ENCODE measurements at places on chromosomes 7 and 10.

DNA sequence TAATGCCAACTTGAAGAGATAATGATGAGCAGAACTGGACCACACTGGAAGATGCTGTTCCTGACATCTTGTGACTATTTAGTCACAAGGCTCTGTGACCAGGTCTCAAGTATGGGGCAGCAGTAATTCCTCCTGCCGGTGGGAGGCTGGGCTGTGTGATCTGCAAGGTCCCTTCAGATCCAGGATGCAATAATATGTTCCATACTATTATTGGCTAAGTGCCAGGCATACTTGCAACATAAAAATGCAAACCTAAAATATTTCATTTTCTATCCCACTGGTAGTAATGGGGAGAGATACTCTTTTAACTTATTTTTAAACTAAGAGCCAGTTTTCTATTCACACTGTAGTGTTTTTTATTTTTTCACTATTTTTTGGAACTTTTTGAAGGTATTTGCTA, 171.5 kb downstream of the CYP26A1 start:
- H3K27ac ChIP-seq = peak overlapping the region; percentile 78
- no peak for DNase-seq
- H3K4me3 ChIP-seq = no peak overlapping the region
- no peaks in the 10 kb centered on the region for H3K36me3 ChIP-seq
- H3K27me3 ChIP-seq = no peaks in the 10 kb centered on the region

- DNase-seq = no peak
- peaks cover 2% of the 10 kb centered on the region for H3K4me1 ChIP-seq
- H3K4me3 ChIP-seq = no peak overlapping the region
- H3K27ac ChIP-seq = no peak overlapping the region
- H3K36me3 ChIP-seq = no peaks in the 10 kb centered on the region
Measured at GRCh38 chr10:104350127-104350635, 3.5 kb upstream of the CFAP58 start.

GRCh38 chr10:102231357-102232318, 5.5 kb downstream of the ELOVL3 start:
- peak overlapping the region; percentile 52 for H3K4me3 ChIP-seq
- H3K36me3 ChIP-seq = no peaks in the 10 kb centered on the region
- H3K27me3 ChIP-seq = peaks cover 97% of the 10 kb centered on the region
- H3K4me1 ChIP-seq = peaks cover 6% of the 10 kb centered on the region
- H3K27ac ChIP-seq = no peak overlapping the region
- no peak for DNase-seq

DNA sequence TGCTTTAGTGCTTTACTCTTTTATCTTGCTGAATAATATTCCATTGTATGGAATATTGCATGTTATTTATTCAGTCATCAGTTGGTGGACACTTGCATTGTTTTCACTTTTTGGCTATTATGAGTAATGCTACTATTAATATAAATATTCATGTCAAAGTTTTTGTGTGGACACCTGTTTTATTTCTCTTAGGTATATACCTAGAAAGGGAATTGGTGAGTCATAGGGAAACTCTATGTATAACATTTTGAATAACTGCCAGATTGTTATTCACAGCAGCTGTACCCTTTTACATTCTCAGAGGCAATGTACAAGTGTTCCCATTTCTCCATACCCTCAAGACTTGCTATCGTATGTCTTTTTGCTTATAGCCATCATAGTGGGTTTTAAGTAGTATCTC, 268.7 kb downstream of the SEMA3A start:
- no peak overlapping the region for H3K27ac ChIP-seq
- H3K4me1 ChIP-seq = peaks cover 12% of the 10 kb centered on the region
- H3K4me3 ChIP-seq = no peak overlapping the region
- no peak for DNase-seq
- no peaks in the 10 kb centered on the region for H3K36me3 ChIP-seq

DNA sequence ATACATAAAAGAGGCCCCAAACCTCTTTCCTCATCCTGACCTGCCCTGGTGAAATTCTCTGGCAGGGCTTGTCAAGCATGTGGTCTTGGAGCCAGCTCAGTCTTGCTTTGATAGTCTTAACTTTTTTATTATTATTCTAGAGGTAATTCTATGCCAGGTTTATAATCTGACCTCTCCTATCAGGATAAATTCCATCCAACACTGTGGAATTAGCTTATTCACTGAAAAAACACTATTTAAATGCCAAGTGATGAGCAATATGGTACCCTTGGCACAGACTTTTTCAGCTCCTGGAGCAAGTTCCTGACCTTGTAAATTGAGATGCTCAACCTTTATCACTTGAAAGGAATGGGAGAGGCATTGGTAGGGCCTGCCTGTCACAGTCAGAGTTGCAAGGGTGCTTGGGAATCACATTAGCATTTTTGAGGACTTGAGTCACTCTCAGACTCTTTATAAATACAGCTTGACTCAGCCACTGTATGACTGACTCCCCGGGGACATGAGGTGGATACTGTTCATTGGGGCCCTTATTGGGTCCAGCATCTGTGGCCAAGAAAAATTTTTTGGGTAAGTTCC, at the start of gene CPA4:
Gene CPA4, plus strand, starts transcription at position 480 of the 576 bp plus-strand sequence. Its CDS starts 20 bp downstream, at position 500.
- peaks cover 23% of the 10 kb centered on the region for H3K4me1 ChIP-seq
- H3K36me3 ChIP-seq = no peaks in the 10 kb centered on the region
- H3K27ac ChIP-seq = peak within 1 kb of the TSS; percentile 34
- no peaks in the 10 kb centered on the region for H3K27me3 ChIP-seq

- H3K27me3 ChIP-seq = no peaks in the 10 kb centered on the region
- H3K27ac ChIP-seq = peak overlapping the region; percentile 36
- H3K4me1 ChIP-seq = no peaks in the 10 kb centered on the region
- peaks cover 49% of the 10 kb centered on the region for H3K36me3 ChIP-seq
- DNase-seq = no peak
Measured at GRCh38 chr10:287814-288213, 152.6 kb downstream of the ZMYND11 start.

DNA sequence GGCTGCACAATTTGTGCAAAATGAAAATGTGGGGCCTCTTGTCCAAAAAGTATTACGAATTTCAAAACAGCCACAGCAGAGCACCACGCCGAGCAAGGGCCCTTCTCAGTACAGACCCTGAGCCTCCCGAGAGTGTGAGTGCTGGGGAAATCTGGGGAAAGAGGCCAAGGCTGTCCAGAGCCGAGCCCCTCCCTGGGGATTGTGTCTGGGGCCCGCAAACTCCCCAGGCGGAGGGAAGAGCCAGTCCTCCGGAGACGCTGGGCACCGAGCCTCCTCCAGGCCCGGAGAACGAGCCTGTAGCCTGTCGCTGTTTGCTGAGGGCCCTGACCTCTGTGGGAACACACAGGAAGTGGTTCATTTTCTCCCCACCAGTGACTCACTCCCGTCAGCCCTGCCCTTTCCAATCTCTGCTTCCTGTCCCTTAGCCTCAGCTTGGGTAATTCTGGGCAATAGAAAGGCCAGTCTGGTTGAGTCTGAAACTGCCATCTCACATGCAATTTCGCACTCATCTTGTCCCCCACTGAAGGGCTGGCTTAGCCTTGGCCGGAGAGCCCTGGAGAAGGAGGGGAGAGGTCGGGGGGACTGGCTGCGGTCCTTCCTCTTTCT, 19.5 kb upstream of the GNA12 start:
- peak overlapping the region; percentile 89 for H3K27ac ChIP-seq
- H3K27me3 ChIP-seq = peaks cover 1% of the 10 kb centered on the region

GRCh38 chr7:40356312-40356711, 221.5 kb downstream of the SUGCT start:
- peaks cover 11% of the 10 kb centered on the region for H3K4me1 ChIP-seq
- no peak overlapping the region for H3K27ac ChIP-seq
- no peaks in the 10 kb centered on the region for H3K27me3 ChIP-seq
- DNase-seq = no peak

All from mesothelial cell of epicardium (in vitro differentiated cells).